ENCODE measurements at places on chromosomes 3 and 15. TPM values are rescaled to one million over a fixed set of nuclear protein-coding genes. Genes with fewer than 3 reads are reported as not detected.

TFG gene
- 90.9 TPM for total RNA-seq

DUOXA2 gene
- 1.2 TPM for total RNA-seq

CTDSPL gene
- total RNA-seq, result 29.4 TPM

SKOR1 gene
- total RNA-seq, result 0.31 TPM

ITIH1 gene
- not detected for total RNA-seq

ALG1L2 gene
- total RNA-seq, result not detected

C3orf20 gene
- not detected for total RNA-seq

C3orf52 gene
- 4.2 TPM for total RNA-seq

CNTN4 gene
- 34.3 TPM for total RNA-seq

CACNA2D3 gene
- total RNA-seq, result 2.5 TPM

CATSPER2 gene
- total RNA-seq, result 0.51 TPM

C2CD4B gene
- total RNA-seq, result 20.2 TPM

PP2D1 gene
- not detected for total RNA-seq

CYP19A1 gene
- 3.0 TPM for total RNA-seq

ST6GAL1 gene
- 34.3 TPM for total RNA-seq

TTLL13 gene
- not detected for total RNA-seq

CPA3 gene
- total RNA-seq, result 10.2 TPM

ANKRD63 gene
- total RNA-seq, result 2.4 TPM

ZNF639 gene
- total RNA-seq, result 53.5 TPM

CDHR4 gene
- total RNA-seq, result not detected

OCA2 gene
- 4.9 TPM for total RNA-seq

LIPC gene
- total RNA-seq, result 1.0 TPM

NT5DC2 gene
- 46.8 TPM for total RNA-seq

USP50 gene
- total RNA-seq, result not detected

EXD1 gene
- total RNA-seq, result not detected

TRIM42 gene
- not detected for total RNA-seq

C3orf85 gene
- not detected for total RNA-seq

ELL3 gene
- total RNA-seq, result 6.1 TPM

GOLGA8G gene
- not detected for total RNA-seq

Measured in tongue (tissue), 3 donors.